Muscle of leg (tissue), 16 donors: ENCODE measurements at places on chromosomes 11 and 22.

- DNase-seq: no peak
Observed at GRCh38 chr11:73175551-73176144, 33.5 kb upstream of the FCHSD2 start.

GRCh38 chr11:19380375-19380774 lies 139.6 kb upstream of the E2F8 start:
- no peak for DNase-seq

- no peak for DNase-seq
Observed at GRCh38 chr11:7473717-7474116, 11.6 kb upstream of the OLFML1 start.

GRCh38 chr11:108432783-108433182 lies 34.5 kb downstream of the C11orf65 start:
- no peak for DNase-seq

DNA sequence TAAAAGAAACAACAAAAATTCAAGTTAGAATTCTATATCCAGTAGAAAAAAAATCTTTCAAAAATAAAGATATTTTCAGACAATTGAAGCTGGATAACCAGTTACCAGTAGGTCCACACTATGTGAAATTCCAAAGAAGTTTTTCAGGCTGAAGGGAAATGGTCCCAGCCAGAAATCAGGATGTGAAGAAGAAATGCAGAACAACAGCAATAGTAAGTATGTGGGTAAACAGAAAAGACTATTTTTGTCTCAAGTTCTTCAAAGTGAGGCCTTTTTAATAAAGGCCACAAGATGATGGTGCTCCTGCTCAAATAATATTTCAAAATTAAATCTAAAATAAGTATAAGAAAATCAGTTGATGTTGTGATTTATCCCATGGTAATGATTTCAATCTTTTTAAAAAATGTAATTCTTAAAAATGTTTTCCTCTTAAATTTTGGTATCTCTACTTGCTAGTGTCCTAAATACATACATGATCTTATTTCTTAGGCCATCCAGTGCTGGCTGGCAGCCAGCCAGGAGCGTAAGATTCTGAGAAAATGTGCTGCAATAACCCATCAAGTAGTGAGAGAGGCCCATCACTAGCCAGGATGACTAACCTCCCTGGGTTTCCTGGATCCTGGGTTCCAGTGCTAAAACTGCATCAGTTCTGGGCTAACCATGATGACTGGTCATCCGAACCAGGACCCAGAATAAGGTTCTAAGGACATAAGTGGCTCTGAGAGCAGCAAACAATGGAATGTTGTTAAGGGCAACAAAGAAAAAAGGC lies 15.6 kb upstream of the UCP3 start:
- peak; percentile 82 for DNase-seq
